ENCODE measurements at places on chromosomes 3 and 15. TPM values are rescaled to one million over a fixed set of nuclear protein-coding genes. Genes with fewer than 3 reads are reported as not detected.

- DNase-seq, result no peak
Observed at GRCh38 chr3:133037436-133037835, 755 bp upstream of the TMEM108 start.

DNA sequence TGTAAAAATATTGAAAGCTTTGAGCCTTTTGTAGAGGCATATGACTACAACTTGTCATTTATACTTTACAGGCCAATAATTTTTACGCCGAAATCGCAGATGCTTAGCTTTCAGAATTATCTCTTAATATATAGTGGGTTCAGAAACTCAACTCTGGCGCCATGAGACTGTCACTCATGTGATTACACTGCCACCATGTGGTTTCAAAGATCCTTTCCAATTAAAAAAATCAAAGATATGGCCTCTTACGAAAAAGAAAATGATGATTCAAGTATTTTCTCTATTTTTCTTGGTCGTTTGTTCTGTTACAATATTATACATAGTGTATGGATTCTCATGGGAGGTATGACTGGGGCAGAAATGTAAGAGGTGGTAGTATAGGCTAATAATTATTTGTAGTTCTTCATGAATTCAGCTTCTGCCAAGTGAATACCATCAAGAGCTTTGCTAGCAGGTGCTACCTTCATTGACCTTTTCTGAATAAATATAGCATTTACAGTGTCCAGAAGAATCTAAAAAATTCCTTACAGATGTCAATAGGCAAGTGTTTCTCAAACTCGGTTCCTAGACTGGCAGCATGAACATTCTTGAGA, 751.7 kb upstream of the GOLIM4 start:
- no peak for DNase-seq

DNA sequence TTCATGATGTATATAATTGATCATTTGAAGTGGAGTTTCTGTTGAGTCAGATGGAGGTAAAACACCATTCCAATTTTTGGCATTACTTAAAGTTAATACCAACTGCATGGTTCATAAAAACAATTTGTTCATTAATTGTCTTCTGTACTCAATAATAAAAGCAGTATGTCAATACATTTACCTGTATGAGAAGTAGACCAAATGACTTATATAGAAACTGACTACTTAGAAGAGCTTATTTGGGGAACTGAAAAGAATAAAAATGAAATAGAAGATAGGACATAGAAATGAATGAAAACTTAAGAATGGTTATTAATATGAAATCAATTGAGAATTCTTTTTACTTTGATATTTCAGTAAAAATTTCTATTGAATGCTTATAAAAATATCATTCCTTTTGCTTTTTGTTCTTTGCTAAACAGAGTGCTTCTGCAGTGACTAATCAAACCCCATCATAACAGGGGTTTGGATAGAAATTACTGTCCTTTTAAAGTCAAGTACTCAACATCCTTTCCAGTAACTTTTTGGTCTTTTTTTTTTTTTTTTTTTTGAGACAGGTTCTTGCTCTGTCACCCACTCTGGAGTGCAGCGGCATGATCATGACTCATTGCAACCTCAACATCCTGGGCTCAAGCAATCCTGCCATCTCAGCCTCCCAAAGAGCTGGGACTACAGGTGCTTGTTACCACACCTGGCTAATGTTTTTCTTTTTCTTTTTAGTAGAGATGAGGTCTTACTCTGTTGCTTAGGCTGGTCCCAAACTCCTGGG, 6.5 kb upstream of the CRYBG3 start:
- no peak for DNase-seq

- DNase-seq, result no peak
Observed at GRCh38 chr15:26518885-26519284, 254.0 kb downstream of the GABRB3 start.

DNA sequence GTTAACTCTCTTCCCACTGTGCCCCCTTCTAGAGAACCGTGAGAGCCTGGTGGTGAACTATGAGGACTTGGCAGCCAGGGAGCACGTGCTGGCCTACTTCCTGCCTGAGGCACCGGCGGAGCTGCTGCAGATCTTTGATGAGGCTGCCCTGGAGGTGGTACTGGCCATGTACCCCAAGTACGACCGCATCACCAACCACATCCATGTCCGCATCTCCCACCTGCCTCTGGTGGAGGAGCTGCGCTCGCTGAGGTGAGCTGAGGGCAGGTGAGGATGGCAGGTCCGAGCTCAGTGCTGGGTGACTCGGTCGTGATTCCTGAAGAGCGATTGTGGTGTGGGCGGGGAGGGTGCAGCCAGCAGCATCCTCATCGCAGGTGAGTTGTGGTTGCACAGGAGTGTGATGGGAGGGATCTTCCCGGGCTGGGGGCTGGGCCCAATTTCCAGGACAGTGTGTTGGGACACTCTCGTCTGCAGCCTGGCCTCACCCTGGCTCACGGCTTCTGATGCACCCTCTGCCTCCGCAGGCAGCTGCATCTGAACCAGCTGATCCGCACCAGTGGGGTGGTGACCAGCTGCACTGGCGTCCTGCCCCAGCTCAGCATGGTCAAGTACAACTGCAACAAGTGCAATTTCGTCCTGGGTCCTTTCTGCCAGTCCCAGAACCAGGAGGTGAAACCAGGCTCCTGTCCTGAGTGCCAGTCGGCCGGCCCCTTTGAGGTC, 8.0 kb downstream of the MCM2 start:
- DNase-seq, result no peak

DNA sequence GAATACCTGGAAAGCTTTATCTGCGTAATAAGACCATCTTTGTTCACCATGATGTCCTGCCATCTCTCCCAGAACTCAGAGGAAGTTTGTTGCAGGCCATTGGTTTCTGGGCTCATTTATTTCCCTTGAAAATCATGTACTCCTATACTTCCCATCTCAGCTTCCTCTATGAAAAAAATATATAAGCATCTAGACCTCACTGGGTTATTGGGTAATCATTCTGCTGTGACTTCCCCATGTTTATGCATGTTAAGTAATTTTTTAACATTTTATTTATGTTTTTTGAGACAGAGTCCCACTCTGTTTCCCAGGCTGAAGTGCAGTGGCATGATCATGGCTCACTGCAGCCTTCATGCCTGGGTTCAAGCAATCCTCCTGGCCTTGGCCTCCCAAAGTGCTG, 184.5 kb downstream of the ZPLD1 start:
- no peak for DNase-seq

DNA sequence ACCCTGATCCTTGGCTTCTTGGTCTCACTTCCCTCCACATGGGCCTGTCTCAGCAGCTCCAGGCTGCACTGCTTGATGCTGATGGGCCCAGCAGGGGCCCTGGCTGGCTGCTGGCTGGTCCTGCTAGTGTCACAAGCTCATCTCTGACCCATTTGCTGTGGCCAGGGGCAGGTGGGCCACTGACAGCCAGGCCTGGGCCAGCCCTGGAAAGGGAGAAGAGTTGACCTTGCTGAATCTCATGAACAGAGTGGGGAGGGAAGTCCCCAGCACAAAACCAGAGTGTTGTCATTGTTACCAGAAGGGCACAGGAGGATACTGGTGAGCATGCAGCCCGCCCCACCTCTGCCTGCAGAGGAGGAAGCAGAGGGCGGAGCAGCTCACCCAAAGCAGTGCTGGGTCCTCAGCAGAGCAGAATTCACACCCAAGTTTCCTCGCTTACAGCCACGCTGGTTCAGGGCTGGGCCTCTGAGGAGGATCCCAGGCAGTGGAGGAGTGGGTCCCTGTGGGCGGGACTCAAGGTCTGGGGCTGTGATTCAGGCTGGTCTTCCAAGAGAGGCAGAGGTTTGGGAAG, 7.6 kb upstream of the KLF15 start:
- DNase-seq, result no peak

DNA sequence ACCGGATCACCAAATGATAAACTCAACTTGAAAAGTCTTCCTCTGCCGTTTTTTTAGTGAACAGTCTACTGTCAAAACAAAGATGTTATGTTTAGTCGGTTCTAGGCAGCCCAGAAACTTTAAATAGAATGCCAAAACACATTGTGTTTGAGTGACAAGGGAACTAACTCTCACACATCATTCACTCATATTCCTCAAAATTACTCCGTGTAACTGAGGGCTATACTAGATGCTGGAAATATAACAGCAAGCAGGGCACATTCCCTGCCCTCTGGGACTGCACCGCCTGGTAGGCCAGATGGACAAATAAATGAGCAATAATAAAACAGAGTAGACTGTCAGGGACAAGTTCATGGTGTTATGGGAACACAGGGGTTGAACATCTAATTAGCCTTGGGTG, 251.4 kb downstream of the MAGI1 start:
- no peak for DNase-seq

GRCh38 chr15:46280762-46281542, 646.1 kb downstream of the SQOR start:
- DNase-seq, result no peak

- DNase-seq, result no peak
Observed at GRCh38 chr15:68372291-68372811, 59.6 kb downstream of the ITGA11 start.

DNA sequence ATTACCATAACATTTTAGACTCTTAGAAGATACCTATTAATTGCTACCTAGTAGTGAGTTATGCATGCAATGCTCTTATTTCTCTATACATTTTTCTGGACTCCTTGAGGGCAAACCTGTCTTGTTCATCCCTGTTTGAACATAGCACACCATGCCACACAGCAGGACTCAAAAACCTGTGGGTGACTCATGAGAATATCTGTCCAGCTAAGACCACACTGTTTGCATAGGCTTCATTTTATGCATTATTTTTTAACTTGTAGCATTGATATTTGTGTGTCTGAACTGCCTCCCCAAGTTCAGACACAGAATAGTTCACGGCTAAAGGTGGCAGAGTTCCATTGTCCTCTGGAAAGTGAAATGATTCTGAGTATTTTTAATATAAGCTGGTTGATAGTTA, 1.8 kb downstream of the LMCD1 start:
- DNase-seq, result no peak

DNA sequence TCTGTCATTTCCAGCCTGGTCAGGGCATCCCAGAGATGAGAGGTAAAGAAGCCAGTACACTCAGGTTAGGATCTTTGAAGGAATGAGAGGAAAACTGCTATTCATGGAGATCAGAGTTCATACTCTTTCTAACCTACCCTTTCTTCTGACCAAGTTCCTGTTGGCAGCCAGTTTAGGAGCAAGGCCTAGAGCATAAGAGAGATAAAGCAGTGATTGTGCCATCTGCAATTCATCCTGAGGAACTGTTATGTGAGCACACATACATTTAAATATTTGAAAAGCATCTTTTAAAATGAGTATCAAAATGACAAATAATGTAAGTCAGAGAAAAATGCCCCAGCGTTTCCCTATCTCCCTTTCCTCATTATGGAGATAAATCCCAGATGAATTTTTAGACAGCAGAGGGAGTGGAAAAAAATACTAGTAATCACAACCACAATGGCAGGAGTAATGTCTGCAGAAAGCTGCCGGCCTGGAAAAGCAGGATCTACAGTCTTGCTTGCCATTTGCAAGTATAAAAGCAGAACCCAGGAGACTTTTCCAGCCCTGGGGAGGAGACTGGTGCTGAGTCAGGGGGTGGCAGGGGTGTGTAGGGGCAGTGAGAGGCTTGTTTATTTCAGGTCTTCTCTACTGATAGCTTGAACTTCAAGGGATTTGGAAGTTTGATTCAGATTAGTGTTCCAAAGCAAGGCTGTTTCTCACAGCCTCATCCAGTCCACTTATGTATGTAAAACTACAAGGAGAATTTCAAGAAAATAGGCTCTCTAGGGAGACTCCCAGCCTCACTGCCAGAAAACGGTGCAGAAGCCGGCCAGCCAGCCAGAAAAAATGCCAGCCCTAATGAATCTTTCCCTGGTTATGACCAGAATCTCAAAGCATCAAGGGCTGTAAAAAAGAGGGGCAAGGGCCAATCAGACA, 1052.4 kb downstream of the TUSC7 start:
- DNase-seq, result no peak

DNA sequence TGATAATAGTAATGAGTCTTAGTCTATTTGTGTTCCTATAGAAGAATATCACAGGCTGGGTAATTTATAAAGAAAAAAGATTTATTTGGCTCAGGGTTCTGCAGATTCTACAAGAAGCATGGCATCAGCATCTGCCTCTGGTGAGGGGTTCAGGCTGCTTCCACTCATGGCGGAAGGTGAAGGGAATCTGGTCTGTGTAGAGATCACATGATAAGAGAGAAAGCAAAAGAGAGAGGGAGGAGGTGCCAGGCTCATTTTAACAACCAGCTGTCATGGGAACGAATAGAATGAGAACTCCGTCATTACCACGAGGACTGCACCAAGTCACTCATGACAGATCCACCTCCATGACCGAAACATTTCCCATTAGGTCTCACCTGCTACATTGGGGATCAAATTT, 664.0 kb upstream of the SGO1 start:
- no peak for DNase-seq

- DNase-seq, result no peak
Observed at GRCh38 chr3:160677459-160677881, 510 bp downstream of the ARL14 start.

DNA sequence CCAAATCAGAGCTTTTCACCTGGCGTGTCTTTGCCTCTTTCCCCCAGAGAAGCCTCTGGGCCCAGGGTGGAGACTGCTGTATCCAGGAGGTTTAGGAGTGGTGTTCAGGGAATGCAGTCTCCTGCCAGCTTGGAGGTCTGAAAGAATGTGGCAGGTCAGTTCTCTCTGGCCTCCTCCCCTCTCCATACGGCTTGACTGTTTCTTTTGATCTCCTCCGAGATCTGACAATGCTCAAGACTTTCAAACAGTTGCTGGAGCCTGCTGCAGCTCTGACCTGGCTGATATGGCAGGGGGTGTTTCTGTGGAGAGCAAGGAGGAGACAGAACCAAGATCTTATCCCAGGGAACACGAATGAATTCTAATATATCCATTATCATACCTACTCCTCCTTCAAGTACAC, 24.7 kb upstream of the TM4SF4 start:
- DNase-seq, result no peak

DNA sequence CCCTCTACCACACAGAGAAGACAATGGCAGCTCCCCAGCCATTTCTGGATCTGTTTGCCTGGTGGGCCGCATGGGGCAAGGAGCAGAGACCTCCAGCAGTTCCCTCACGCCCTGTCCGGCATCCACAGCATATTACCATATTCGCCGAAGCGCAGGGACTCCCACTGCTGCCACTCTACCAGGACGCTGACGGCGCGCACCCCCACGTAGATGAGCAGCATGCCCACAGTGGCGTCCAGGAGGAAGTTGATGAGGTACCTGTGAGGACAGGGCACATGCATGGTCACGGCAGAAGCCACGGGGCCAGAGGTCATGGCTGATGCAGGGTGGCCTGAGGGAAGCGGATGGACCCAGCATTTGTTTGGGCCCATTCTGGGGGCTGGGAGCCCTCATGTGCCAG, 14.8 kb upstream of the MUSTN1 start:
- DNase-seq, result no peak

GRCh38 chr15:75786575-75786947, 56.7 kb upstream of the UBE2Q2 start:
- DNase-seq, result no peak

- DNase-seq, result no peak
Observed at GRCh38 chr3:174253940-174254339, 605.2 kb upstream of the NAALADL2 start.

The SCAMP5 gene
- 24.8 TPM for polyA plus RNA-seq

The CAMK2N2 gene
- 0.36 TPM for polyA plus RNA-seq

The SPSB4 gene
- polyA plus RNA-seq, result 18.2 TPM

The CHD2 gene
- polyA plus RNA-seq, result 101 TPM

The BTLA gene
- polyA plus RNA-seq, result 0.32 TPM

The PPP1R14D gene
- polyA plus RNA-seq, result 0.81 TPM

The MLF1 gene
- polyA plus RNA-seq, result 48.5 TPM

The SERPINI2 gene
- polyA plus RNA-seq, result 2.7 TPM

The NEK10 gene
- 1.7 TPM for polyA plus RNA-seq

The MAGI1 gene
- polyA plus RNA-seq, result 26.2 TPM

The PLCB2 gene
- polyA plus RNA-seq, result 10.5 TPM

The SMCO1 gene
- not detected for polyA plus RNA-seq

All from left renal cortex interstitium (tissue), 4 donors.